ENCODE measurements at places on chromosomes 5 and 9.

DNA sequence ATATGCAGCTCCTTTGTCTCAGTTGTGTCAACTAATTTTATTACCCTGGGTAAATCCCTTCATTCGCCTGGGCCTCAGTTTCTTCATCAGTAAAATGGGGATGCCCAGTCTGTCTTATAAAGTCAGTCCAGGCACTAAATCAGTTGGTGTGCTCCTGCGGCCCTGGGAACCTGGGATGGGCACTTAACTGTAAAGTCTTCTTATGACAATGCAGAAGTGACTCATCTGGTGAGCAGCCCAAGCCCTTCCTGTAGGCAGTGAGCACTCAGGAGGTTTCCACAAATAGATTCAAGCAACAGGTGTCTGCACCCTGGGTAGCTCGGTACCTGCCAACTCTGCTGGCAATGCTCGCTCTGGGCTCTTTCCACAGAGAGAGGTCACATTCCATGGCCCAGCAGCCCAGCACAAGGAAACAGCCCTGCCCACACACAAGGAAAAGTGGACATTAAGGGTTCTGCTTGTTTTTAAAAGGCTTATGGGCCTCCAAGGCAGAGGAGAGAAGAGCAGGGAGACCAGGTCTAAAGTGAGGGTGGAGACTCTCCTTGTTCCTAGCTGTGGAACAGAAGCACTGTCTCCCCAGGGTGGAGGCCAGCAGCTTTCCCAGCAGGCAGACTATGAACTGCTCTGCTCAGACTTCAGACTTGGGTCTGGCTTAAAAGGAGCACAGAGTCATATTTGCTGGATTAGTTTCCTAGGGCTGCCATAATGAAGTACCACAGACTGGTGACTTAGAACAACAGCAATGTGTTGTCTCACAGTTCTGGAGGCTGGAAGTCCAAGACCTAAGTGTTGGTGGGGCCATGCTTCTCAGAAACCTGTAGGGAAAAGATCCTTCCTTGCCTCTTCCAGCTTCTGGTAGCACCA lies 89.7 kb upstream of the ADRA1B start:
- DNase-seq: peak; percentile 83

GRCh38 chr5:146706321-146706972 lies 172.1 kb downstream of the PPP2R2B start:
- no peak for DNase-seq

DNA sequence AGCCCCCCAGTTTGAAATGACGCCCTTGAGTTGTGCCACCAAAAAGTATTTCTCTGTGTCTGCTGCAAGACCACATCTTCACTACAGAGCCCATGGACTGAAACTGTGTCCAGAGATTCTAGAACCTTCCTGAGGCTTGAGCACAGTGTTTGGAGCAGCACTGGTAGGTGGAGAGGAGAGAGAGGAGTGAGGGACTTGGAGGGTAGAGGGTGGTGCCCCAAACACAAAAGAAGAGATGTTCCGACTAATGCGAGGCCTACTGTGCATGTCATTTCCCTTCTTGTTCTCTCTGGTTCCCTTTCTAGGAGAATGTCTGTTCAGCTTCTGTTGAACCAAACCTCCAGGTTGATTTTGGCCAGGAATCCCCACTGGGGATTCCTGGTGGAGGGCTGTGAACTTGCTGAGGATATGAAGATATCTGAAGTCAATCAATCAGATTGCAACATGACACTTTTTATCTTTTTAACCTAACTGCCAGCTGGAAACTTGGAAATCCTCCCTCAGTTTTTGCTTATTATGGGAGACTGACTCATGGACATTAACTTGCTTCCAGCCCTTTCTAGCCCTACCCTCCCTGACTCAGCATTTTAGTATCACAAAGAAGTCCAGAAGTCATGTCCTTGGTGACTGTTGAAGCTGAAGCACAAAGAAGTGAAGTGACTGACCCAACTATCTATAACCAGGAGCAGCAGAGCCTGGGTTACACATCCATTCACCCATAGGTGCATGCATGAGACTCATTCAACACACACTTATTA lies 154.5 kb downstream of the NR3C1 start:
- DNase-seq: no peak

- DNase-seq: no peak
These were observed 356.9 kb upstream of the RGMB start for GRCh38 chr5:98416541-98416940.

GRCh38 chr9:78972303-78972999 lies 599.3 kb upstream of the TLE4 start:
- DNase-seq: peak; percentile 62

DNA sequence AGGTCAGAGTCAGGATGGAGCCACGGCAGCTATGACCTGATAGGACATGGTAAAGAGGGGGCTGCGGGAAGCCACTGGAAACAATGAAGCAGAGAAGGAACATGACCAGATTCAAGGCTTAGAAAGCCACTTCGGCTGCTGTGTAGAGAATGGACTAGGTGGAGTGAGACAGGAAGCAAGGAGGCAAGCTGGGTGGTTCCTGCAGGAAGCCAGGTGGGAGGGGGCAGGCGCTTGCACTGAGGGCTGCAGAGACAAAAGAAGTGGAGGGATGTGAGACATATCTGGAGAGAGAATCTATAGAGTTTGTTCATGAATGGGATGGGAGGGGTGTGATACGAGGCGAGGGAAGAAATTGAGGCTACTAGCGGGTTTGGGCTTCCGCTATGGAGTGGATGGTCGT lies 19.0 kb upstream of the N4BP3 start:
- no peak for DNase-seq

DNA sequence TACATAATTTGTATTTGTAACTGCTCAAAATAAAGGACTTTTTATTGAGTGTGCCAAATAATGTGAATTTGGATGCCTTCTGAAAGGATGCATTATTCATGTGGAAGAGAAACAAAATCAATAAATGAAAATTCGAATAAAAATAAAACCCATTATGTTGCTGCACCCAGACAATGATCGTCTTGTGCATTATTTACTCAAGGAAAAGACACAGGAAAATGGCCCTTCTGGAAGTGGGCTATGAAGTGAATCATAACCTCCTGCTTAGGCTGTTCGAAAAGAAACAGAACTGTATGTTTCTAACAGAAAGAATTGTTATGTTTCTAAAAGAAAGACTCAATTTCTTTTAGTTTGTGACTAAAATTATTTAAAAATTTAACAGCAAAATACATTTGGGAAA lies 168.9 kb upstream of the NFIB start:
- no peak for DNase-seq

GRCh38 chr9:80094176-80094771 lies 522.5 kb downstream of the TLE4 start:
- no peak for DNase-seq

DNA sequence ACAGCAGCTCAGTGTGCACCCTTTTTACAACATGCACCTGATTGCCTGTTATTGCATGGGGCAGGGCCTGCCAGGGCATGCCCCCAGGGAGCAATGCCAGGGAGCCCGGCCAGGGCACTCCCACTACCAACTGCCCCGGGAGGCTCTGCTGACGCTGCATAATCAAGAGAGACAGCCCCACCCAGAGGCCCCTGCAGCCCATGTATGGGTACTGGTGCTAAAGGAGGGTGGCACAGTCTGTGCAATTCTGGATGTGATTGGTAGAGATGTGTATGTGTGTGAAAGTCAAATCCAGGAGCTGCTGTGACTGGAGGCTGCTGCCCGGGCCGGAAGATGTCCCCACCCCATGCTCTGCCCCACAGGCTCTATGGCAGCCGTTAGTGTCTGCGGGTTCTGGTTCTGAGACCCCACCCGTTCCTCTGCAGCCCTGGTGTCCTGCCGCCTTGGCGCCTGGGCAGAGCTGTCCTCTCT lies 3.9 kb upstream of the NEURL1B start:
- no peak for DNase-seq

- no peak for DNase-seq
These were observed 74.8 kb upstream of the ZNF622 start for GRCh38 chr5:16540421-16540820.

DNA sequence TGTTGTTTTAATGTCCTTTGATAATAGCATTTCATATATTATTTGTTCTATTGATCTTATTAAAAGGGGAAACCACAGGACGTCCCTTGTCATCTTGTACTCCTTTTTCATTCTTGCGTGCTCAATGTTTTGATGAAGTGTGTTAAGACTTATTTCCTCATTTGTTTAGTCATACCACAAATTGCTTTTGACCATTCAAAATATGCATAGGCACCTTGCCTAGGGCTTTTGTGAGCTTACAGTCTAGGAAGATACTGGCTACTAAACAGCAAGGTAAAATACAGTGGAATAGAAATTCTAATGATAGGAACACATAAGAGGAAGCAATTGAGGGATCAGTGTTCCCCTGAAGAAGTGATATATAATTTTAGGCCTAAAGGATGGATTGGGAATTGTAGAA lies 190.3 kb downstream of the WDR70 start:
- no peak for DNase-seq

GRCh38 chr5:175658299-175659145 lies 651 bp downstream of the HRH2 start:
- no peak for DNase-seq

- DNase-seq: peak; percentile 44
These were observed 15.4 kb downstream of the SLC36A3 start for GRCh38 chr5:151288180-151288579.

- no peak for DNase-seq
These were observed 144.1 kb upstream of the ACOT12 start for GRCh38 chr5:81537905-81538547.

GRCh38 chr5:163898873-163899272 lies 393.5 kb downstream of the MAT2B start:
- DNase-seq: no peak

GRCh38 chr9:27529316-27530278 lies at the start of gene MOB3B:
TSS of gene MOB3B (minus strand) at chr9:27529814. CDS start at chr9:27455550, 74,264 bp downstream.
- DNase-seq: peak; percentile 8

DNA sequence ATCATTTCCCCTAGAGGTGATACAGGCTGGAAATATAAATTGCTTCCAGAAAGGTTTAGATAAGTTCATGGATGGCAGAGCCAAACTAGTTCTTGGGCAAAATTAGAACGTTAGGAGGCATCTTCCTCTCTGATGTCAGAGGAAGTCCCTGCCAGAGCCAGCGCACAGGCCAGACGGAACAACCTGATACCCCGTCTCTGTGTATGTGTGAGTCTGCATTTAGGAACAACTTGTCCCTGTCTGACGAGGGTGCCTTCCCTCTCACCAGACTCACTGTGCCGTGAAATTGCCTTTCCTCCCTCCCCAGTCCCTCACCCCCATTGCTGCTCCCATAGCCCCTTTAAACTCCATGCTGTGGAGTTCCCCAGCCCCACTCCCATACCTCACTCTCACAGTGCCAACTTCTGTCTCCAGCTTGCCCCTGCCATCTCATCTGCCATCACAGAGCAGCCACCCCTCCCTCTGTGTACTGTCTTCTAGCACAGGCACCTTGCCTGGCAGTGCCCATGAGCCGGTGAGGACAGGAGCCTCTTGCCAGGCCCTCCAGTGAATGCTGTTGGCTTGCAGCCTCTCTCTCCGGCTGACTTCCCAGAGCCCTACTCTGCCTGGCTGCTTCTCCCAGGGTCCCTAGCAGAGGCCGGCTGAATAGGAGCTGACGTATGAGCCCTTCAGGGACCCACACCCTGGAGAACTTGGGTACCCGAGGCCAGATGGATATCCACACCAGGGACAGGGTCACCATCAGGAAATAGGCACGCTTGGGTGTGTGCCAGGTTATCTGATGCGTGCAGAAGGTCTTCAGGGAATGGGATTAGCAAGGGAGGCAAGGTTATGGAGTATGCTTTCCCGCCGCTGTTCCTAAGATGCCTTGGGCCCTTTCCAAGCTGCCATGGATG lies 26.7 kb downstream of the UNC5A start:
- peak; percentile 60 for DNase-seq

- no peak for DNase-seq
These were observed 67.8 kb downstream of the JAK2 start for GRCh38 chr9:5052838-5053237.

DNA sequence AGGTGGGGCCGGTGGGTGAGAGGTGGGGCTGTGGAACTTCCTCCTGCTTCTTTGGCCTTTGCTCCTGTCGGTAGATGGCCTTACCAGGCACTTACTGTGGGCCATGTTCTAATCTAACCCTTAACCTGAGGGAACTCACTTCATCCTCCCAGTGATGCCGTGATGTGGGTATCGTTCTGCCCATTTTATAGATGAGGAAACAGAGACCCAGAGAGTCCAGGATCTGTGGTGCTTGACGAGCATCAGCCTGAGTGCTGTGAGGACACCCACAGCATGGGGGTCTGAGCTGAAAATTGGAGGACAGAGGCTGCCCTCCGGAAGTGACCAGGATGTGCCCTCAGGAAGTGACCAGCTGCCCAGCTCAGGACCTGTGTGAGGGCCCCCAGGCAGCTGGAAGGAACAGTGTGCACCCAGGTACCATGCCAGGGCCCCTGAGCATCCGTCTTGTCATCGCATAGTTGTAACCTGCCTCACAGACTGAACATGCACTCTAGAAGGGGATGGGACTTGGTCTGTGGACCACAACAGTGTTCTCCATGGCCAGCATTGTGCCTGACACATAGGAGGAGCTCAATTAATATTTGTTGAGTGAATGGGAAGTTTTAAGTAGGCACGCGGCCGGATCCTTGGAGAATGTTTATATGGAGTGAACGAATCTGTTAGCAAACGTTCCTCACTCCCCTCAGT lies 8.5 kb downstream of the NEK6 start:
- DNase-seq: no peak

GRCh38 chr5:147918899-147919298 lies 12.6 kb upstream of the C5orf46 start:
- DNase-seq: no peak

- DNase-seq: peak; percentile 76
These were observed 53.2 kb upstream of the NCS1 start for GRCh38 chr9:130118841-130119518.

- DNase-seq: no peak
These were observed 279.1 kb upstream of the DMAC1 start for GRCh38 chr9:8078641-8079140.

- no peak for DNase-seq
These were observed 32.5 kb downstream of the C9orf152 start for GRCh38 chr9:110175275-110175968.

- DNase-seq: no peak
These were observed at the start of gene GARNL3 for GRCh38 chr9:127264462-127265219. TSS of gene GARNL3 (plus strand) at chr9:127264774. CDS start at chr9:127264878, 104 bp downstream.

All from NCI-H2029 treated with DMSO at 0.1 percent for 48 hours (cell line).